ENCODE measurements at places on chromosomes 1 and 21. TPM values are rescaled to one million over a fixed set of nuclear protein-coding genes. Genes with fewer than 3 reads are reported as not detected.
A peak's percentile ranks its signal among the peaks of the same experiment; 100 is the strongest.

GRCh38 chr1:234955107-234955731 is 173.4 kb downstream of the TOMM20 start:
- no peak for DNase-seq
- peak overlapping the region; percentile 94 for H3K27ac ChIP-seq
- peaks cover 28% of the 10 kb centered on the region for H3K4me1 ChIP-seq
- H3K36me3 ChIP-seq = no peaks in the 10 kb centered on the region
- peak overlapping the region; percentile 39 for H3K4me3 ChIP-seq
- H3K27me3 ChIP-seq = no peaks in the 10 kb centered on the region

DNA sequence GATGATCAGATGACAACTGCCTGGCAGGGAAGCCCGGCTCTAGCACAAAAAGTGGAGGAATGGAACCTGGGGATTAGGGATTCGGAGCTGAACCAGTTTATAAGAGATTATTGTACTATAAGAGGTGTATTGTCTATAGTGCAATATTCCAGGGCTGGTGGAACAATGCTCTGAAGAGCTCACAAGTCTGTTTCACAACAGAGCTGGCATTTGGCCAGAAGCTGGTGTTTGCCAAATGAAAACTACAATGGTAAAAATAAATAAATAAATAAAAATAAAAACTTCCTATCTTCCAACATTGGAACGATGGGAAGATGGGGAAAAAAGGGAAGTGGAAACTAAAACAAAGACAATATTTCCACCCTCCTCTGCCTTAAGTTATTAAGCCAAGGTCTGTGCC is 73.5 kb downstream of the CHODL start:
- H3K36me3 ChIP-seq = no peaks in the 10 kb centered on the region
- no peak overlapping the region for H3K4me3 ChIP-seq
- H3K27ac ChIP-seq = no peak overlapping the region
- no peaks in the 10 kb centered on the region for H3K4me1 ChIP-seq

The AMY1C gene
- total RNA-seq = not detected

DNA sequence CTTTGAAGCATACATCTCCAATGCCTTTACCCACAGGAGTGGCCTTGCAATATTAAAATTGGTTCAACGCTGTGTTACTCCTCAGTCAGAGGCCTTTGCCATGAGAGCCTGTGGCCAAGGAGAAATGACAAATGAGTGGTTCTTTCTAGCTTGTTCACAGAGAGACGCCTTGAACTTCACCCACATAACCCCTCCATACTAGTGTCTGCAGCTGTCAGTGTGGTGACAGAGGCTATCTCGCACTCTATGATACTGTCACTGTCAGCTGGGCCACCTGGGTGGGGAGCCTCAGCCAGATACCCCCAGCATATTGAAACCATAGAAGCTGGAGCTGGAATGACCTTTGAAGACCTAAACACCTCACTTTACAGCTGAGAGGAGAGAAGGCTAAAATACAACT is 57.4 kb upstream of the LBR start:
- H3K27ac ChIP-seq = no peak overlapping the region
- no peak for DNase-seq
- H3K4me3 ChIP-seq = no peak overlapping the region
- no peaks in the 10 kb centered on the region for H3K36me3 ChIP-seq

The ANKRD45 gene
- not detected for total RNA-seq

The BECN2 gene
- not detected for total RNA-seq

DNA sequence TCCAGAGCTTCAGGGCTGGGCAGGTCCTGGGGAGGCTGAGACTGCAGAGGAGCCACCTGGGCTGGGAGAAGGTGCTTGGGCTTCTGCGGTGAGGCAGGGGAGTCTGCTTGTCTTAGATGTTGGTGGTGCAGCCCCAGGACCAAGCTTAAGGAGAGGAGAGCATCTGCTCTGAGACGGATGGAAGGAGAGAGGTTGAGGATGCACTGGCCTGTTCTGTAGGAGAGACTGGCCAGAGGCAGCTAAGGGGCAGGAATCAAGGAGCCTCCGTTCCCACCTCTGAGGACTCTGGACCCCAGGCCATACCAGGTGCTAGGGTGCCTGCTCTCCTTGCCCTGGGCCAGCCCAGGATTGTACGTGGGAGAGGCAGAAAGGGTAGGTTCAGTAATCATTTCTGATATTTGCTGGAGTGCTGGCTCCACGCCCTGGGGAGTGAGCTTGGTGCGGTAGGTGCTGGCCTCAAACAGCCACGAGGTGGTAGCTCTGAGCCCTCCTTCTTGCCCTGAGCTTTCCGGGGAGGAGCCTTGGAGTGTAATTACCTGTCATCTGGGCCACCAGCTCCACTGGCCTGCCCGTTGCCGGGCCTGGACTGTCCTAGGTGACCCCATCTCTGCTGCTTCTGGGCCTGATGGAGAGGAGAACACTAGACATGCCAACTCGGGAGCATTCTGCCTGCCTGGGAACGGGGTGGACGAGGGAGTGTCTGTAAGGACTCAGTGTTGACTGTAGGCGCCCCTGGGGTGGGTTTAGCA is 9.3 kb downstream of the MYBPH start:
- peaks cover 52% of the 10 kb centered on the region for H3K27me3 ChIP-seq
- peaks cover 4% of the 10 kb centered on the region for H3K36me3 ChIP-seq
- DNase-seq = no peak
- H3K4me1 ChIP-seq = peaks cover 14% of the 10 kb centered on the region

The INSRR gene
- total RNA-seq = not detected

The CCDC190 gene
- not detected for total RNA-seq

The NMNAT2 gene
- total RNA-seq = not detected

GRCh38 chr1:29629401-29629800 is 393.1 kb downstream of the PTPRU start:
- peaks cover 3% of the 10 kb centered on the region for H3K4me1 ChIP-seq
- H3K4me3 ChIP-seq = no peak overlapping the region
- no peaks in the 10 kb centered on the region for H3K36me3 ChIP-seq
- DNase-seq = no peak
- H3K27ac ChIP-seq = no peak overlapping the region
- peaks cover 41% of the 10 kb centered on the region for H3K27me3 ChIP-seq

The WDR64 gene
- total RNA-seq = 0.35 TPM

DNA sequence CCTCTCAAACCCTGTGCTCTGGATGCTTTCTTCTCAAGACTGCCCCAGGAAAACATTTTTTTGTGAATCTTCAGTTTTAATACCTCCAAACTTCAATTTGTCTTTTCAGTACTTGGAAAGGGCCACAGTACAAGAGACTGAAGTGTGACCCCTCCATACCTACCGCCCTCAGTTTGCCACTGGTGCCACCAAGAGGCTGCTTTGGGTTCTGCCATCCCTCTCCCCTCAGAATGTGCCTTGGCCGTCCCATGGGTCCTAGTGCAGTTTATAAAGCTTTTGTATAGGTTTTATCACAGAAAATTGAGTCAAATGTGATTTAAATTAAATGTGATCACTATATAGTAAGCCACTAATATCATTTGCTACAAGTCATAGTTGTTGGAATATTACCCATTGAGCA is 60.8 kb upstream of the PGD start:
- peaks cover 5% of the 10 kb centered on the region for H3K36me3 ChIP-seq
- H3K4me3 ChIP-seq = no peak overlapping the region
- no peaks in the 10 kb centered on the region for H3K4me1 ChIP-seq
- no peak for DNase-seq
- no peak overlapping the region for H3K27ac ChIP-seq

DNA sequence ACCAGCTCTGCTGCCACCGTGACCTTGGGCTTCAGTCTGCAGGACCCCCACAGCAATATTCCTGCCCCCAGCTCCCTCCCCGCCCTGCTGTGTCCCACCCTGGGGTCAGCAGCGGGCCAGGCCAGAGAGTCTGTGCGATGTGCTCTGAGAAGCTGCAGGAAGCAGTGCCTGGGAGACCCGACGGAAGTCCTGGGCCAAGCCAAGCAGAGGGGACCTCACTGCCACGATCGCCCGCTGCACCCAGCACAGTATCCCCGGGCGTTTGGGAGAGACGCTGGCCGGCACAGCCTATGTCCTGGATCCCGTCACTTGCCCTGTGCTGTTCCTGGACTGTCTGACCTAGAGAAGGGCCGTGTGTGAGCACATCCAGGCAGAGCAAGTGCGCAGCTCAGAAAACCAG is 106.6 kb upstream of the TTC34 start:
- no peaks in the 10 kb centered on the region for H3K36me3 ChIP-seq
- no peaks in the 10 kb centered on the region for H3K4me1 ChIP-seq
- H3K4me3 ChIP-seq = no peak overlapping the region
- no peak for DNase-seq
- H3K27me3 ChIP-seq = peaks cover 4% of the 10 kb centered on the region

The MAP1LC3C gene
- not detected for total RNA-seq

The BTBD19 gene
- 43.1 TPM for total RNA-seq

The AADACL4 gene
- total RNA-seq = not detected

DNA sequence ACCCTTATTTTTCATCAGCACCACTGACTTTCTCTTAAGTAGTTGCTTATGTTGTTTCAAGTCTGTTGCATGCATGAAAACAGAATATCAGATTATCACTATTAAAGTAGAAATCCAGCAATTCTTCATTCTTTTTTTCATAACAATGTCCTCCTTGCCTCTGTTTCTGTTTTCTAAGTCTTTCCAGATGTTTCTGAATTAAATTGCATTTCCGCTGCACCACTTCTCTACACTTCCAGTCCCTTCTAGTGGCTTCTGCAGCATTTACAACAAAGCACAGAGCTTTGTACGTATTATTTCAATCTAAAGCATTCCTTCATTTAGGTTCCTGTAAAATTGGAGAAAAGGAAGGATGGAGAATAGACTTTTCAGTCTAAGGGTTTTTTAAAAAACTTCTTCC is 42.4 kb downstream of the PATJ start:
- DNase-seq = no peak
- H3K4me1 ChIP-seq = peaks cover 27% of the 10 kb centered on the region
- no peaks in the 10 kb centered on the region for H3K27me3 ChIP-seq

DNA sequence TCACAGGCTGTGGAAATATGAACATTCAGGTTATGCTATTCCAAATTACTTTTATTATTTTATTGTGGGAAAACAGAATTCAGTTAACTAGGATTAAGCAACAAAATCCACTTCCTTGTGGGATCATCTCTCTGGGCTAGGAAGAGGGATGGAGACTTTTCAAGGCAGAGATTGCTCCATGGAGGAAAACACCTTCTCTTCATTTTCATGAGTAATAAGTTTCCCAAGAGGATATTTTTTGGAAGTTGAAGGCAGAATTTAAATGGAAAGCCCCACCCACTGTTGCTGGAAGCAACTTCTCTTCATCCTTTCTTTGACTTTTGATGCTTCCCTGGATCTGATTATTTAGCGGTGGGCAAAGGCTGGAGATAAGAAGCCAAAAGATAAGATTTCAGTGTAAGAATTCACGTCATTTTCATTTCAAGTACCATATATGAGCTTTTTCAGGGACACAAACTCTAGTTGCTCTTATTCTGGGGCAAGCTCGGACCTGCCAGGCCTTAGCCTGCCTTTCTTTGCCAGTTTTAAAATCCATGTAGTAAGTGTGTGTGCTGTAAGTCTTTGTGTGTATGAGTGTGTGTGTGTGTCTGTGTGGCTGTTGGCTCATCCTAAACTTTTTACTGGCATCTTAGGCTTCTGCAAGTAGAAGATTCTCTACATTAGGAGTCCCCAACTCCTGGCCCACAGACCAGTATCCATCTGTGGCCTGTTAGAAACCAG is 11.7 kb upstream of the IL24 start:
- peak overlapping the region; percentile 68 for H3K27ac ChIP-seq
- DNase-seq = no peak
- peaks cover 3% of the 10 kb centered on the region for H3K36me3 ChIP-seq
- H3K4me3 ChIP-seq = no peak overlapping the region
- peaks cover 6% of the 10 kb centered on the region for H3K4me1 ChIP-seq
- H3K27me3 ChIP-seq = peaks cover 27% of the 10 kb centered on the region

- no peak overlapping the region for H3K4me3 ChIP-seq
- peaks cover 4% of the 10 kb centered on the region for H3K4me1 ChIP-seq
- H3K27ac ChIP-seq = no peak overlapping the region
- peaks cover 3% of the 10 kb centered on the region for H3K36me3 ChIP-seq
- no peak for DNase-seq
Observed at GRCh38 chr1:113987259-113987658, 8.0 kb downstream of the OLFML3 start.

The SLAMF7 gene
- 3.1 TPM for total RNA-seq

DNA sequence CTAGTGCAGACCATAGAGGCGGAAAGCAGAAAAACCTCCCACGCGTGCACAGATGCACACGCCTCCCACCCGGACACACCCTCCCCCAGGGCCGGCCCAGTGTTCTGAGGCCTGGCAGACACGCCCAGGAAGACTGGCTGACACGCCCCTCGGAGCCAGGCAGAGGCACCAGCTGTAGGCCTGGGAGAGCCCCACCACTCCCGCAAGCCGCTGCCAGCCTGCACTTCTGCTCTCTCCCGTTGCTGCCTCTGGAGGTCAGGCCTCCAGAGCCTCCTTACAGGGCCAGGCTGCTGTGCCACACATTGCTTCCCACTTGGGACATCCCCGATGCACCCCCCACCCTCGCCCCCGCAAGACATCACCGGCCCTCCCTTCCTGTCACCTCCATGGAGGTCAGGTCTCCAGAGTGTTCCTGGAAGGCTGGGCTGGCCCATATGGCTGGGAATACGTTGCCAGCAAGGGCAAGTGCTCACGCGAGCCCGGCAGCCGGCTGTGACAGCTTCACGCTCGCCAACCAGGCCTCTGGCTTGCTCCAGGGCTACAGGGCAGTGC is 40.4 kb downstream of the CASZ1 start:
- H3K36me3 ChIP-seq = no peaks in the 10 kb centered on the region
- no peak overlapping the region for H3K27ac ChIP-seq
- DNase-seq = peak; percentile 45
- H3K4me3 ChIP-seq = peak overlapping the region; percentile 45

Measured in T-helper 17 cell (primary cell).